Hematopoietic multipotent progenitor cell treated with erythropoietin and hydrocortisone succinate and interleukin-3 and kit ligand, for 8 days (in vitro differentiated cells): ENCODE measurements at places on chromosomes 16 and 17.

DNA sequence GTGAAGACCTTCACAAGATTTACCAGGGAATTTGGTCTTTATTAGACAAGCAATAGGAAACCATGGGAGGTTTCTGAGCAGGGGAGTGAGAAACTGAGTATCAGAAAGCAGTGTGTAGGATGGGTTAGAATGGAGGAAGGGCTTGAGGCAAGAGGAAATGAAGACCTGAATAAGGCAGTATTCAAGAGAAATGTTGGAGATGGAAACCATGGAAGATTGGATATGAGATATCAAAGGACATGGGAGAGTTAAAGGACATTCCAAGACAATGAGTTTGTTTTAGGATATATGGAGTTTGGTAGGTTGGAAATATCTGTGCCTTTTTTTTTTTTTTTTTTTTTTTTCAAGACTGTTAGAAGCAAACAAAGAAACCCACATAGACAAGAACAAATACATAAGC lies 21.3 kb upstream of the FAM20A start:
- no peak for DNase-seq

GRCh38 chr17:62078009-62078408 lies 12.9 kb upstream of the MED13 start:
- no peak for DNase-seq

- no peak for DNase-seq
Observed at GRCh38 chr17:72614871-72615626, 477.4 kb downstream of the SLC39A11 start.

GRCh38 chr17:31528291-31528874 lies 136.9 kb downstream of the RAB11FIP4 start:
- no peak for DNase-seq

GRCh38 chr17:30568117-30568430 lies 90.9 kb downstream of the GOSR1 start:
- no peak for DNase-seq

GRCh38 chr17:42325026-42325425 lies 36.7 kb downstream of the STAT5A start:
- no peak for DNase-seq

- no peak for DNase-seq
Observed at GRCh38 chr16:51430716-51431369, 279.8 kb upstream of the SALL1 start.

- DNase-seq, result no peak
Observed at GRCh38 chr17:43337684-43338428, 60.9 kb upstream of the ARL4D start.

DNA sequence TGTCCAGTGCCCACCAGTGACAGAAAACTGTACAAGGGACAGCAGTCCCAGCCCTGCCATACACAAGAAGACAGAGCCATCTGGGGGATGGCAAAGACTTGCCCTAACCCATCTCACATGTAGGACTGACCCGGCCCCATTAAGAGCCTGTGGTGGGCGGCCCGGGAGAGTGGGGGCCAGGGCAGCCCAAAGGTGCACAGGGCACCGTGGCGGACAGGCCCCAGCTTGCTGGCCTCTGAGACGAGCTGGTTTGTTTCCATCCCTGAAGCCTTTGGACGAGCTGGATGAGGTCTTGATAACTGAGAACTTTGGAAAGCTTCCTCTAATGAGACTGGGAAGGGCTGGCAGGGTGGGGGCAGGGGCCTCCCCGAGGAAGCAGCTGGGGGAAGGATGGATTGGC lies 11.0 kb upstream of the RCVRN start:
- no peak for DNase-seq
